ENCODE measurements at places on chromosomes 5 and 9.

DNA sequence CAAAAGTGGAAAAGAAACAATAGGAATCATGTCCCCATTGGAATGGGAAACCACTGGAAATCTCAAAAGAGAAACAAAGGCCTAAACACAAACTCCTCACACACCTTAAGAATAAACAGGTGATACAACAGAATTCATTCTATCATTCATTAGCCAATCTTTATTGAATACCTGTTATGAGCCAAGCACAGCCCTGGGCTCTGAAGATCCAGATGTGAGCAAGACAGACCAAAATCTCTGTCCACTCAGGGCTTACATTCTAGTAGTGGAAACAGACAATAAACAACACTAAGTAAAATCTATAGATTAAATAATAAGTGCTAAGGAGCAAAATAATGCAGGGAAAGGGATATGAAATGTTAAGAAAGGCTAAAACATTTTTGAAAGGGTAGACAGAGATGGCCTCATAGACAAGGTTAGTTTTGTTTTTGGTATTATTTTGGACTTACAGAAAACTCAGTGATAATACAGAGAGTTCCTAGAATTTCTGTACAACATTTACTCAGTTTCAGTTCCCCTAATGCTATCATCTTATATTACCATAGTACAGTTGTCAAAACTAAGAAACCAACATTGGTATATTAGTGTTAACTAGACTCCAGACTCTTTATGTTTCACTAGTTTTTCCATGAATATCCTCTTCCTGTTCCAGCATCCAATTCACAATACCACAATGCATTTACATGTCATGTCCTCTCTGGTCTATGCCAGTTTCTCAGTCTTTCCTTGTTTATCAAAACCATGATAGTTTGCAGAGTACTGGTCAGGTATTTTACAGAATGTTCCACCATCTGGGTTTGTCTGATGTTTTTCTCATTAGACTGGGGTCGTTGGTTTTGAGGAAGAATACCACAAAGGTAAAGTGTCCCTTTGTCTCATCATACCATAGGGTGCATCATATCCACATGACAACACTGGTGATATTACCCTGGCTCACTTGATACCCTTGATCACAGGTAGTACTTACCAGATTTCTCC is 103.7 kb downstream of the SIL1 start:
- no peak for DNase-seq

GRCh38 chr9:129194221-129194620 is 16.2 kb upstream of the IER5L start:
- DNase-seq, result no peak

GRCh38 chr5:172185096-172185461 is 2.9 kb downstream of the STK10 start:
- DNase-seq, result no peak

- DNase-seq, result no peak
Observed at GRCh38 chr9:104969116-104969515, 41.2 kb upstream of the ABCA1 start.

DNA sequence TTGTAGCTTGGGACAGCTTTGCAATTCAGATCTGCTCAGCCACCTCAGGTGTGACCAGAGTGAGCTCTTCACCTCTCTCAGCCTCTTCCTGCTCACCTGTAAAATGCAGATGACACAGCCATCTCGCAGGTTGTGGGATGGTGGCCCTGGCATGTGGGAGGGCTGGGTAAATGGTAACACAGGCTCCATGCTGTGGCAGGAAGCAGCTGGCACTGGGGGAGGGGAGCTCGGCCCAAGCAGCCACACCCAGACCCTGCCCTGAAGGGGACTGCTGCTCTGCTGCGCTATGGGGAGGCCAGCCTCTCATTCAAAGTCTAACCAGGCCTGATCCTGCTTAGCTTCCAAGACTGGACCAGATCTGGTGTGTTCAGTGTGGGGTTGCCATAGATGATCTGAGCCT is 24.1 kb downstream of the PHF2 start:
- DNase-seq, result no peak

GRCh38 chr9:98879963-98880310 is 63.8 kb upstream of the COL15A1 start:
- DNase-seq, result no peak

DNA sequence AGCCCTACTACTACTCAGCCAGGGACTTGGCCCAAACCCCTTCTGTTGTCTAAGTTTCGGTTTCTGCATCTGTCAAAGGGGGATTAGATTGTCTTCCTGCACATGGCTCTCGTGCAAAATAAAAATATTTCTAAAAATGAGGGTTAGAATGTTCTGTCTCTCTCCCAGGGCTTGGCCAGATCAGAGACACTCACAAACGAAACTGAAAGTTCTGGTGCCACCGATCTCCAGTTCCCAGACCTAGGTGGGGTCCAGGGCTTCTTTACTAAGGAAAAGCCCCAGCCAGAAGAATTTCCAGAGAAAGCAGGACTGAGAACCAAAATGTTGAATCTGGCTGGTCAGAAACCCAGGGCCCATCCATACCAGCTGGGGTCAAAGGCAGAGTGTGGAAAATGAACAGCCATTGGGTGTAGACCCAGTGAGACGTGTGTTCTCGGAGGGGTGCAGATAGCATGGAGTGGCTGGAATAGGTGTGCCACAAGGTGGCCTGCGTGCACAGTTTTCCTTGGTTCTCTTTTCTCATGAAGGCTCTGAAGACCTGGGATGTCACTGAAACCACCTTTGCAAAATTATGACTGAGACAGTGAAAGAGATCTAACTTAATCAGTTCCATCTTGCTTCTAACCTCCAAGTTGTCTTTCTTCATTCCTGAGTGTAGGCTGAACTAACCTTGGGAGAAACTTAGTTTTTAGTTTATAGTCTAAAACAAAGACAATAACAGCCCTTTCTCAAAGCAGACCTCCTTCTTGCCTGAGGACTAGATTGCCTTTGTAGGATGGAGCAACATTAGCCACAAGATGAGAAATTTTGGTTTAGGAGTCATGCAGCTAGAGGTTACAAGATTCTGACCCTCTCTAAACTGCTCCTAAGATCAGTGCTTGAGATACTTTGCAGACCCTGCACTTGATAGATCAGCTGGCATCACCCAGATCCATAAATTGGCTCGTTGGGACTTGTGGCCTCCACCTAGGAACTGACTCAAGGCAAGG is 2.3 kb upstream of the SLC23A1 start:
- no peak for DNase-seq

- no peak for DNase-seq
Observed at GRCh38 chr5:54645882-54646355, 128.4 kb downstream of the SNX18 start.

DNA sequence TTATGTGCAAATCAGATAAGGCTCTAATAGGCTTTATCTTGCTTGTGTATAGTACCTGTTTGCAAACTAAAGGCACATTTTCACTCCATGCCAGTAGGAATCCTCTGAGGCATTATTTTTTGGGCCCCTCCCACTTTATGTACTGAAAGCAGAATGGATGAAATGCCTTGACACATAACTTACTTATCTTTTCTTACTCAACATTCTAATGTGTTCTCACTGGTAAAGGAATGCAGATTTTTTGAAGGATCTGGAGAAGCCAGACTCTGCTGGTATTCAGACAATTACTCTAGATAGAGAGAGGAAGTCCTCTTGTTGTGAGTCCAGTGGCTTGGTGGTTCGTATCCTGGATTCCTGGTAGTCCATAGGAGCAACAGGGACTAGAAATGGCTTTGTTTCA is 336.7 kb downstream of the CCDC171 start:
- no peak for DNase-seq

DNA sequence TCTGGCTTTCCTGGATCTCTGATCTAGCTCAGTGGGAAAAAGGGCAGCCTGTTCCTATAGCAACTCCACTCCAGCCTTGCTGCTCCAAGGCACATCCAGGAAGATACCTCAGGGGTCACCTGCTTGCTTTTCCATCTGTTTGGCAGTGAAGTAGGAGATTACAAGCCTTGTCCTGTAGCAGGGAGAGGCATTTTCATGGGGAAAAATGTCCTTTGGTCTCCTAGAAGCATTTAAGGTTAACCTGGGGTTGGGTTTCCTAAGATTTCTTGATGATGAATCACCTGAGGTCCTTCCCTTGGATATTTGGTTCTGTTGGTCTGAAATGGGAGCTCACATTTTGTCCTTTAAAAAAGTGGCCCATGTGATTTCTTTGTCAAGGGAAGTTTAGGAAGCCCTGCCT is 1.5 kb upstream of the TMEM174 start:
- no peak for DNase-seq

DNA sequence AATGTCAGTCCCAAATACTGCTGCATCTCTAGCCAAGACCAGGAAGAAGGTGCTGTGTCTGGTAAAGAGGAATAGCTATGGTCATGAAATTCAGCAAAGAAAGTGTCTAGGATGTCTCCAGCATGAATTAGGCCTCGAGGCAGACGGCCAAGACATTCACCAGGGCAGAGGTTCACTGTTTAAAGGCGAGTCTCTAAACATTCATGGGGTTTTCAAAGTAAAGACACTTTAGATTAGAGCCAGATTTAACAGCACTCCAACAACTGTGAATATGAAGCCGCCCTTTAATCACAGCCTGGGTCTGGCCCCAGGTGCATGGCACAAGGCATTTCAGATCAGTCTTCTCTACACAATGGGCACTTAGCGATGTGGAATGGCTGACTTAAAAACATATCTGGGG is 95.0 kb downstream of the ANKH start:
- no peak for DNase-seq

DNA sequence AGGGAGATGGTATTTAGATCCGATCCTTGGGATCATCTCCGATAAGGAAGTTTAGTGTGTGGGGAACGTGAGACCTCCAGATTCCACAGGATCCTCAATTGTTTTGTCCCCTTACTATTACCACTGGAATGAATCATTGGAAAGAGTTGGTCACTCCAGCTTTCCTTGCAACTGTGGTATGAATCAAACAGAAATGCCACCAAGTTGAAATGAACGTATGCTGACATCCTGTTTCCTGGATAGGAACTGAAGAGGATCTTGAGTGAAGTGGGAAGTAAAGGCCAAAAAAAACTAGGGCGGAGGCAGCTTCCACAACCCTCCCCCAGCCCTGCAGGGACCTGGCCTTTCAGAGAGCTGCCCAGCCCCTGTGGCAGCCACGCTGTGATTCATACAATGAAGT is 23.9 kb downstream of the IRX1 start:
- DNase-seq, result no peak

GRCh38 chr5:60223342-60223741 is 329.8 kb upstream of the PDE4D start:
- DNase-seq, result no peak

DNA sequence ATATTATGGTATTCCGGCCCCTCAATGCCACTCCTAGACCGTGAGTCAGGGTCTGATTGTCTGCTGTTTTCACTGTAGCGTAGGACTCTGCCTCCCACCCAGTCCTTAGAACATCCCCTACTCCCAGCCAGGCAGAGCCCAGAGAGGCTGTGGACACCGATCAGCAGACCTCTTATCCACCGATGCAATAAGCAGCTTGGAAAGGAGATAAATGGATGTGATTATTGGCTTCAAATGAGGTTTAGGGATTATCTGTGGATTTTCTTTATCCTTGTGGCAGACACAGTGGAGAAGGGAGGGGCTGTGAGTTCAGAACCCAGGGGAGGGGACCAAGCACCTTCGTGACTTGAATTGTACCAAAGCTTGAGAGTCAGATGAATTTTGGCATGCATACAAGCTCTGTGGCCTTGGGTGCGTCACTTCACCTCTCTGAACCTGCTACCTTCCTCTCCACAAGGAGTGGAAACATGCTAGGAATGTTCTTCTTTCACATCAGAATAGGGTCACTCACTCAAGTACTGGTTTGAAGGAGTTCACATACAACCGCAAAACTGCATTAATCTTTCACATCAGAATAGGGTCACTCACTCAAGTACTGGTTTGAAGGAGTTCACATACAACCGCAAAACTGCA is 83.1 kb upstream of the CPLX2 start:
- DNase-seq, result no peak
